ENCODE measurements at places on chromosomes 4 and X.

DNA sequence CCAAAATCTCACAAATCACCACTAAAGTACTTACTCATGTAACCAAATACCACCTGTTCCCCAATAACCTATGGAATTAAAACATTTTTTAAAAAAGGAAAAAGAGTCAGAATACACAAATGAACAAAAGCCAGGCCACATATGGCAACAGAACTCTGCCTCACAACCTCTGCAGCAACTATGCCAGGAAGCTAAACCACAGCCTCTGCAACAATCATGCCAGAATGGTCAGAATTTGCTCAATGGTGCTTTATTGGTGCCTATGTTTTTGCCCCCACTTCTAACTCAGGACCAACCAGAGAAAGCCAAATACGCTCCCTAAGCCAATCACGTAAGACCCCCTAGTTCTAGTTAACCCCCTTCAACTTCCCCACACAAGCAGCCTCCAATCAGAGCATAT is 69.6 kb downstream of the HOPX start:
- H3K27ac ChIP-seq = no peak overlapping the region
- no peaks in the 10 kb centered on the region for H3K4me1 ChIP-seq
- no peak overlapping the region for H3K4me3 ChIP-seq
- no peaks in the 10 kb centered on the region for H3K36me3 ChIP-seq

DNA sequence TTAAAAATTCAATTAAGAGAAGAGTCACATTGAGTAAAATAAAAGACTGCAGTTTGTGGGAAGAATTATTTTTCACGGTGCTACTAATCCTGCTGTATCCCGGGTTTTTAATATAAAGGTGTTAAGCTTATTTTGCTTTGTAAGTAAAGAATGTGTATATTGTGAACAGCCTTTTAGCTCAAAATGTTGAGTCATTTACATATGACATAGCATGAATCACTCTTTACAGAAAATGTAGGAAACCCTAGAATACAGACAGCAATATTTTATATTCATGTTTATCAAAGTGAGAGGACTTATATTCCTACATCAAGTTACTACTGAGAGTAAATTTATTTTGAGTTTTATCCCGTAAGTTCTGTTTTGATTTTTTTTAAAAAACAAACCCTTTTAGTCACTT is 39.7 kb downstream of the IRS4 start:
- no peak overlapping the region for H3K4me3 ChIP-seq
- DNase-seq = no peak
- H3K27me3 ChIP-seq = no peaks in the 10 kb centered on the region

GRCh38 chrX:7953446-7953845 is 26.2 kb upstream of the PNPLA4 start:
- DNase-seq = no peak
- no peak overlapping the region for H3K4me3 ChIP-seq
- peaks cover 1% of the 10 kb centered on the region for H3K36me3 ChIP-seq
- no peaks in the 10 kb centered on the region for H3K4me1 ChIP-seq
- no peak overlapping the region for H3K27ac ChIP-seq

GRCh38 chrX:110511238-110511637 is 152.6 kb downstream of the RTL9 start:
- no peaks in the 10 kb centered on the region for H3K36me3 ChIP-seq
- no peaks in the 10 kb centered on the region for H3K4me1 ChIP-seq
- no peaks in the 10 kb centered on the region for H3K27me3 ChIP-seq
- DNase-seq = no peak
